Calu3 (cell line): ENCODE measurements at places on chromosomes 7 and 10.

DNA sequence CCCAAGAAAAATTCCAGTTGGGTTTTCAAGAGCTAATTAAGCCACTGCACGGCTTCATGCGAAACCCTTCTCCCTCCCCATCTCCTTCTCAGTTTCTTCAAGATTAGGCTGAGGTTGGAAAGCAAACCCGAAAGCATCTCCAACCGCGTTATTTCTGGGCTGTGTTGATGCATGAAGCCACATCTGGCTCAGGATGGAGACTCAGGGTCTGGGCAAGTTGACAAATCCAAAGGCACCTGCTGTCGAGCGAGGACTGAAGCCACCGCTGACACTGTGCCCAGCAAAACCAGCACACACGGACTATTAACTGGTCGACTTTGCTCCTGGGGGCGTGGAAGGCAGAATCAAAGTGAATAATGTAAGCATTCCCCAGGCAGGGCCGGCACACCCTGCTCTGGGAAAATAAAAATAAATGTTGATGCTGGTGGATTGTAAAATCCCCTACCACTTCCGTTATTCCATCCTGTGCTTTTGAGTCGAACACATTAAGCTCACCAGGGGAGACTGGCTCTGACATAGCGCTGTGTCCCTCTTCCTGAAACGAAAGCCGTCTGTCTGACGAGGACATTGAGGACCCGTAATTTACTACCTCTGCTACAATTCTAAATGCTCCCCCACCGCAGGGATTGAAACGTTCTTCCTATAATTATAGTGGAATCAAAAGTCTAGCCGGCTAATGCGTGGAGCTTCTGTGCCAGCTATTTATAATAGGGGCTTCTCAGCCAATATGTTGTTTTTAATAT lies 269.8 kb downstream of the ADARB2 start:
- no peak for DNase-seq

DNA sequence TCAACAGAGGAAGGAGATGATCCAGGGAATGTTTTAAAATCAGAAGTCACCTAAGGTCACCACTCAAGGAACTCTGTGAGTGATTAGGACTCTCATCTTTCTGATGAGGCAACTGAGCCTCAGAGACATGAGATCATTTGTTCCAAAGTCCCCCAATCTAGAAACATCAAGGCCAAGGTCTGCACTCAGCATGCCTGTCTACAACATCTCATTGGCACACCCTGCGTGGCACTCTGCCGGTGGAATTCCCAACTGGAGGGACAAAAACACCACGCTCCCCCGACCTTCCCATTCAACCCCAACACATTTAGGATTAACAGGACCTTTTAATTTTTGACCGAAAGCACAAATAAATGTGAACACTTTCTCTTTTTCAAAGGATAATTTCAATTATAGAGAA lies 31.4 kb downstream of the CPXM2 start:
- no peak for DNase-seq

DNA sequence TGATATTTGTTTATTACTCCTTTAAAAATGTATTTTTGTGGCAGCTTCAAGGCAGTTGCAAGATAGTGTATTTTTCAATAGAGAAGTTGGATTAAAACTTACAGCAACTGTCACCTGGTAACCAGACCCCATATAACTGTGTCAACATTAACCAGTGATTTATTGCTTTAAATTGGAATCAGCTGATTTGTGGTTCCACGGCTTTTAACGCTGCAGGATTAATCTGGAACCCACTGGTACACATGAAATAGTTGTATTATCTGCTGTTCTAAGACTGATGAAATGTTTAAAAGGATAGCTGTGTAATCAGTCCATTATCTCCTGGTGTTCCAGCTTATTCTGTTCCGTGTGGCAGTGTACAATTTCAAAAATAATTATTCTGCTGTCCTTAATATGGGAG lies 180.2 kb downstream of the CELF2 start:
- no peak for DNase-seq

DNA sequence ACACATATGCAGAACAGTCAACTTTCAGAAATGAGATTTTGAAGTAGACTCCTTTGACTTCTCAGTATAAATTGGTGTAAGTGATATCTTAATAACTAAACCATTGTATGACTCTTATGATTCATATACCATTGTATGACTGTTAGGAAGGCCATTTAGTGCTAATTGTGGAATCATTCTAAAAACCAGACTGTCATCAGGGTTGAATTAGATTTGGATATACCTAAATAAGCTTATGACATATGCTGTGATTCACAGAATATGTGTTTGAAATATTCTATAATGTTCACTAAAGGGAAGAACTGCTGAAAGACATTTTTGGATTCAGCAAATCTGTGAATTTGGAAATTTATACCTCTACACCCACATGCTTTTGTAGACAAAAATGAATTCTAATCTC lies 438.1 kb downstream of the MDFIC start:
- DNase-seq: no peak

GRCh38 chr10:84999929-85000328 lies 671.5 kb downstream of the CCSER2 start:
- no peak for DNase-seq

DNA sequence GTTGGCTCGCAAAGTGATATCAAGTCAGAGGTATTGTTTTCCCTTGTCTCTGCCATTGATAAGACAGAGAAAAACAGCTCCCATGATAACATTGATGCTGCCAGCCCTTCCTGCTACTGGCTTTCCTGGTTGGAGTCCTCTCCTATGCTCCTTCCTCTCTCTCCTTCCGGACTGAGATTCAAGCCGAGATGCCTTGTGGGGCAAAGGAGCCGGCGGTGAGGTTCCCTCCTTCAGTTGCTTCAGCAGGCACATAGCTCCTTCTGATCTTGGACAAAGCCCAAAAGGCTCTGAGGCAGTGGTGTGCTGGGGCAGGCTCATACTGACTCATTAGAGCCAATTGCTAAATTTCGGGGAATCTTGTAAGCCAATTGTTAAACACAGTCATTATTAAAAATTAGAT lies 8.8 kb upstream of the ZCCHC24 start:
- no peak for DNase-seq

DNA sequence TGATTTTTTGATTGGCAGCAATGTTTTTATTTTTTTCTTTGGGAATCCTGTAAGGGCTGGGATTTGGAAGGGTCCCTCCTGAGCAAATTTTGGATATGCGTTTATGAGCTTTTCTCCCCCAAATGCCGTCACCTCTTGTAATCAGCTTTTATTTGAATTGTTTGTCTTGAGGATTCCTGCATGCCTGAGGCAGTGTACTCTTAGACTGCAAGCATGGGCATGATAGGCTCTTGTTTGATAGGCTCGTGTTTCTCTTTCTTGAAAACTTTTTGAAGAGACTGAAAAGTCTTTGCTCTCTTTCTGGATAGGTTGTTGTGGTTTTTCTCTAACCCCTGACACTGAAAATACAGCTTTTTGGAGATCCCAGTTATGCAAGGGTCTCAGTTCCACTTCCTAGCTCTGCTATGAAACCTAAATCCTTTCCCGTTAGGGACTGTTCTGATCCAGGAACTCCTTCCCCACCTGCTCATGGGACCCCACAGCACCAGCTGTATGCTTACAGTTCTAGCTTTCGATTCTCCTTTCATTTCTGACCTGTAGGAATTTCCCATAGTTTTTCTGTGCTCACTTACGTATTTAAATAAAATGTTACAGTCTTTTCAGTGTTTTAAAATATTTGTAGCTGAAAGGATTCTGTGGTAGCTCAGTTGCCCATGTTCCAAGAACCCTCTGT lies 17.2 kb downstream of the TSPAN13 start:
- no peak for DNase-seq

- no peak for DNase-seq
Measured at GRCh38 chr10:73863039-73863817, 11.1 kb downstream of the CAMK2G start.

GRCh38 chr7:108525327-108525984 lies 479 bp downstream of the PNPLA8 start:
- peak; percentile 64 for DNase-seq

DNA sequence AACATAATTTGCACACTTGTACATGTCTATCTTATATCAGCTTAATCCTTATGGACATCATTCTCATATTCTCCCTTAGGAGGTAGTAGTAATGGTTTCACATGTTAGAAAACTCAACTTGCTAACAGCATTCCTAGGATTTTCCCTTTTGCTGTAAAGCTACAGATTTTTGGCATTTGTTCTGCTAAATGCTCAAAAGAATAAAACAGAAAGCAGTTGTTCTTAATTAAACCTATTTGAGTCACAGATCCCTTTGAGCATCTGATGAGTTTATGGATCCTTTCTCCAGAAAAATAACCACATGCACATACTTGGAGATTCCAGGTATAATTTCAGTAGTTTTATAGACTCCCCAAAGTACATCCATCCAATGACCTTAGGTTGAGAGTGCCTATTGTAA lies 122.9 kb upstream of the BET1 start:
- no peak for DNase-seq

DNA sequence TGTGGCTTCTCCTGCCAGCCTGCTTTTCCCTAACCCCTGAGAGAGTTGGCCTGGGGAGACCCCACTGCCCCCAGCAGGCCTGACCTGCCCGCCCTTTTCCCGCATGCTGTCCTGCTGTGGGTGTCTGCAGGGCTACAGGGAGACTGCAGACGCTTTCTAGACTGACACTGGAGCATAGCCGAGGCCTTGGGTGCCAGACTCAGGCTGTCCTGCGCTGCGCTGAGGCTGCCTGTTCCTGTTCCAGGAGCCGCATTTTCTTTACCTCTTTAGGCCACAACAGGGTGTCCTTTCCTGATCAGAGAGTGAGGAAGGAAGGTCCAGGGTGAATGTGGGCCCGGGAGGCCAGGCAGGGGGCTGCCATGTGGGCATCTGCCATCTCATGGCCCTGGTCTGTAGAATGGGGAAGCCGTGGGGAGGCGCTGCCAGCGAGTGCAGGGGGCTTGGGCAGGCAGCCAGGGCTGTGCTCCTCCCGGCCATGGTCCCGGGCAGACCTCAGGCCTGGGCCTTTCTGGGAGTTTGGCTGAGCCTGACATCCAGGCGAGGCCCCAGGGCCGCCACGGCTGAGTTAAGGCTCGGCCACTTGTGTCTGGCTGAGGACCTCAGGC lies 3.6 kb downstream of the PWWP2B start:
- DNase-seq: no peak

- peak; percentile 92 for DNase-seq
Measured at GRCh38 chr10:42753126-42753506, 29.5 kb upstream of the BMS1 start.

DNA sequence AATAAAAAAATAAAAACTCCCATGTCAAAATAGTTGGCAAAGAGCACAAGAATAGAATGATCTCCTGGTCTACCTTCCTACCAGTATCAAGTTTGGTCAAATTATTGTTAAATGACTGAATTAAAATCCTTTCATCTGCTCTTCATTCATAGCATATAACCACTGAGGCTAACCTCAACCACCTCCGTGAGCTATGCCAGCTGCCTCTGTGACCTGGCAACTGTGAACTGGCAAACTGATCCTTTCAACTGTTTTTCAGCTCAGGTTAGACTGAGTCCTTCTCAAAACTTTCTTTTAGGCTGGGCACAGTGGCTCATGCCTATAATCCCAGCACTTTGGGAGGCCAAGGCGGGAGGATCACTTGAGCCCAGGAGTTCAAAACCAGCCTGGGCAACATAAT lies 36.1 kb downstream of the NUDCD3 start:
- no peak for DNase-seq

GRCh38 chr7:7271094-7271874 lies 88.9 kb downstream of the C1GALT1 start:
- no peak for DNase-seq

- DNase-seq: no peak
Measured at GRCh38 chr7:121537031-121537430, 140.9 kb upstream of the FAM3C start.

- no peak for DNase-seq
Measured at GRCh38 chr10:87579563-87579962, 74.9 kb downstream of the MINPP1 start.

GRCh38 chr10:1449021-1449420 lies 288.3 kb downstream of the ADARB2 start:
- no peak for DNase-seq
